Stimulated activated CD4-positive, alpha-beta T cell treated with anti-CD3 and anti-CD28 coated beads, Interleukin-1b, Interleukin-23, amount 100 ng/mL, for 24 hours (primary cell): ENCODE measurements at places on chromosomes 16 and 17.

DNA sequence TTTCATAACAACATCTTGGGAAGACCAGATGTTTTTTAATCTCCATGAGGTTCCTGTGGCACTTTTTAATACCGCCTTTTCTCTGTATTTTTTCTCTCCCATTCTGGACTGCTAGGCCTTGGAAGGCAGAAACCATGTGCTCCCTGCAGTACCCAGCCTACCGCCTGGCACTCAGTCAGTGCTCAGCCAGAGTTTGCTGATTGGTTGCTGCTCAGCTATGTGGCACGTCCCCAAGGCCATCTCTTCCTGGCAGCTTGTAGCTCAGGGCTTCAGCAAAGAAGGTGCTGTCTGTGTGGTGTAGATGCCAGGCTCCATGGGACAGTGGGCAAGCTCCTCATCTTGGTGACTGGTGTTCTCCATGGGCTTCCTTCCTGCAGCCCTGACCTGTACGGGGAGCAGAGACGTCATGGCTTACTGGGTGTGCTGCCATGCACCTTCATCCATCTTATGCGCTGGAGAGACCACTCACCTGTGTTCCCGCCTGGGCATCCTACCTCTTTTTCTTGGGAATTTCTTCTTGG lies 86.7 kb downstream of the CLEC16A start:
- DNase-seq: no peak

DNA sequence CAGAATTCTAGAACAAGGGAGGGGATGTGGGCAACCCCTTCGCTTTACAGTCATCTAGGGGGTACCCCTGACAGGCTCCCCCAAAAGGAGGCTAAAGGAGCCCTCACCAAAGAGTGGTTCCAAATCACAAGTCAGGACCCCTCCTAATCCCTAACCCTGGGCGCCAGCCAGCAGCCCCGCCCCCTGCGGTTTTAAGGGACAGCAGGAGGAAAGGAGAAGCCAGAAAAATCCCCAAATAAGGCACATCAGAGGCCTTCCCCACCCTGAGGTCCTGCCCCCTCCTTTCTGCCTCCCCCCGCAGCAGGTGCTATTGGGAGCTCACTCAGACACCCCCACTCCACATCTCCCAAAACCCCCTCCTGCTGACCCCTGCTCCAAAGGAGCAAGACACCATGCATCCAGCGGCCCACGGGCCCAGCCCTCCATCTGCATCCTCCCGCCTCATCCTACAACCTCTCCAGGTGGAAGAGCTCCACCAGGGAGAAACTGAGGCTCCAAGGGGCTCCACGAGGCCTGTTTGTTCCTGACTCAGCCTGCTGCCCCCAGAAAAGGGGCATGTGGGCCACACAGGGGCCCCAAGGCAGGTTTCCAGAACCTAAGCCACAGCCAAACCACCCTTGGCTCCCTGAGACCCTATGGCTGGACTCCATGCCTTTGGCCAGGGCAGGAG lies 93.5 kb downstream of the GOSR1 start:
- no peak for DNase-seq

DNA sequence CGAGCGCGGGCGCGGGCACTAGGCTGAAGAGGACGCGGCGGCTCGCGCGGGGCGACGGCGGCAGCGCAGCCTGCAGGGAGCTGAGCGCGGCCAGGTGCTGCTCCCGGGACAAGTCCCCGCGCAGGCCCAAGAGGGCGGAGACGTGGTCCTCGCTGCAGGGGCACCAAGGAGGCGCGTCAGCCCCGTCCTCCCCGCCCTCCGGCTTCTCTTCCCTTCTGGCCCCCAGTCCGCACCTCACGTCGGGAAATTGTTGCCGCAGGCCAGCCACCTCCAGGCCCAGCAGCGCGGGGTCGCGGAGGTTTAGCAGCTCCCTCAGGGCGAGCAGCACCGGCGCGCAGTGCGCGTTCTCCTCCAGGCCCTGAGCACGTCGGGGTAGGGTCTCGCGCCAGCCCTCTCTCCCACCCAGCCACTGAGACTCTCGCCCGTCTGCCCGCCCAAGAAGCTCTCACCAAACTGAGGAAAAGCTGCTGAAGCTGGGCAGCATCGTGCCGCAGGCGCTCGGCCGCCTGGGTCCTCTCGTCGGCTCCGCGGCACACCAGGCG lies 761 bp upstream of the MATCAP1 start:
- no peak for DNase-seq

GRCh38 chr16:56401482-56401881 lies 23.9 kb downstream of the AMFR start:
- no peak for DNase-seq

GRCh38 chr17:82497483-82498405 lies 21.8 kb upstream of the FOXK2 start:
- DNase-seq: no peak

- no peak for DNase-seq
Observed at GRCh38 chr16:53817117-53817755, 113.3 kb downstream of the FTO start.

DNA sequence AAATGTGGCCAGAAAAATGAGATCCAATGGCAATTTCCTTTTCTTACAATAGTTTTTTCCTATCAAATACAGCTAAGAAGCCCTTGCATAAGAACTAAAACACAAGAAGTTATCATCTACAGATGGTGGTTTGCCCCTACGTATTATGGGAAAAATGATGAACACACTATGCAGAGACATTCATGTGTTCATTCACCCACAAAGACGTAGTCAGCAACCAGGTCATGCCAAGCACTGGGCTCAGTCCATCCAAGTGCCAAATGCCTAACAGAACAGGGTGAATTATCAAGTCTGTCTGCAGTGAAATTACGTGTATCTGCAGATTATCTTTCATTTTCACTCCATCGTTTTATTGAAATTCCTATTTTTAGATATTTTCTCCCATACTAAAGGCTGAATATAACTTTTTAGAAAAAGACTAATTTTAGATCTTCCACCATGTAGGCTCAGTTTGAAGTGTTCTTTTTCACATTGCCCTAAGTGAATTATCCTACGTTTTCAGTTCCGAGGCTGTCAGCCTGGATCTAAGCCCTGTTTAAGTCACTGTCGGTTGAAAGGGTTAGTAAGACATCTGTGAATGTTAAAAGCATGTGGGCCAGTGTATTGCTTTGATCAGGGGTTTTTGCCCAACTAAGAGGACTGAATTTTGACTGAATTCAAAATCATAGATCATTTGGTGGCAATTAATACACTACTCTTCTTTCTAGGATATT lies 78.1 kb upstream of the DHX40 start:
- DNase-seq: no peak

GRCh38 chr17:42586514-42587230 lies 9.1 kb upstream of the PSMC3IP start:
- DNase-seq: no peak

GRCh38 chr16:82040296-82040695 lies 5.2 kb downstream of the HSD17B2 start:
- DNase-seq: no peak

GRCh38 chr17:57685499-57686132 lies 59.5 kb downstream of the CCDC182 start:
- no peak for DNase-seq

GRCh38 chr16:11797957-11798299 lies 870 bp upstream of the ZC3H7A start:
- DNase-seq: no peak

DNA sequence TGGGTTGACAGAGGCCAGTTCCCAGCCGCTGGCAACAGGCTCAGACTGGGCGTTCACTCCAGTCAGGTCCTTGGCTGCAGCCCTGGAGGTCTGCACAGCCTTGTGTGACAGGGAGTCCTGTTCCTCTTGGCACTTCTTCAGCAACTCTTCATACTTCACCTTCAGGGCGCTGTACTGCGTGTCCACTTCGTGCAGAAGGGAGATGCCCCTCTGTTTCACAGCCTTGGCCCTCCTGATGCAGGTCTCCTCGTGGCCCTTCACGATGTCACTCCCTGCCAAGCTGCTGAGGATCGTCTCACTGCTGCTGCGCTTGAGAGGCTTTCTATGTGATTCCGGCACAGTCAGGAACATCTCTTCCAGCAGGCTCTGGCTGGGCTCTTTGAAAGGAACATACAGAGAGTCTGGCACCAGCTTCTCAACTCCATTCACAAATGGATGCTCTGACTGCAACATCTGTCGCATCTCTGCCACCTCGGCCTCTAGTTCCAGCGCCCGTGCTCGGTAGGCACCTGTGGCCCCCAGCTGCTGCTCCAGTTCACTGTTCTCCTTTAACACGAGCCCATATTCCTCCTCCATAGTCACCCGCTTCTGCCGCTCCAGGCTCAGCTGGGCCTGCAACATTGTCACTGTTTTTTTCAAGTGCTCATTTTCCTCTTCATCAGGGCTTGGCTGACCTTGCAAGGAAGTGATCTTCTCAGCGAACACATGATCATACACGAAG lies 27.2 kb downstream of the CDR2 start:
- no peak for DNase-seq

- no peak for DNase-seq
Observed at GRCh38 chr16:3858801-3859200, 21.7 kb downstream of the CREBBP start.

DNA sequence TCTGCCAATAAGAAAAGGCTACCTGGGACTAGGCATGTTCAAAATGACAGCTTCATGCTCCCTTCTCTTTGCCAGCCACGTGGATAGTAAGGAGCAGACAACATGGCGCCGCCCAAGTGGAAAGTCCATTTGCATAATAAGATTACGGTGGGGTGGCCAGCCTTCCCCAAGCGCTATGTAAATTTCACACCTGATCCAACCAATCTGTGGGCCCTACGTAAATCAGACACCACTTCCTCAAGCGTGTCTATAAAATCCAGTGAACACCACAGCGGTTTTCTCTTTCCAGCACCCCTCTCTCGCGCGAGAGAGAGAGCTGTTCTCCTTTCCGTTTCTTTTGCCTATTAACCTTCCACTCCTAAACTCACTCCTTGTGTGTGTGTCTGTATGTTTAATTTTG lies 140.3 kb upstream of the ERCC4 start:
- no peak for DNase-seq

DNA sequence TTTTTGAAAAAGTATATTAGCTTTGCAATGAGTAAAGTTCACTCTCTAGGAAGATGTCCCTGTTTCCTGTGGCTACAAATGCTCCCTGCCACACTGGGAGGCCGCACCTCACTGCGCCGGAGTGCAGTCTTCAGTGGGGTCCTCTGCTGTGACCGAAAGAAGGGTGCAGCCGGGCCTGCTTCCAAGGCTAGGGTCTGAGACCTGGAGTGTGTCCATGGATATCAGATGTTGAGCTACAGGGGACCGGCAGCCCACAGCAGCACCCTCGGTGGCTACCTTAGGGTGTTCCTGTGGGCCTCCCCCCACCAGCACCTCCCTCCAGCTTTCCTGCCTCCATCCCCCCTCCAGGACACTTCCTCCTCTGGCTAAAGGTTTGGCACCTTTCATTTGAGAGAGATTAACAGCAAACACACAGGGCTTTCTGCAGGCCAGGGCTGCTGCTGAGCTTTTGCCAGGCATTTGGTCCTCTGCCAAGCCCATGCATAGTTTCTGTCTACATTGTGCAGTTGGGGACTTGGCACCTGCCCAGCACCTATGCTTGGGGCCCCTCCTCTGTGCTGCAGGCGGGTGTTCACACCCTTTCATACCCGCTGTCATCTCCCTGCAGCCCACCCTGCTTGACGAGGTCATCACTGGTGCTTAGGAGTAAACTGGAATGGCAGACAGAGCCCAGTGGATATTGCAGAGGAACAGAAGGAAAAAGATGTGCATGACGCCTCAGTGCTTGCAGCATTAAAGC lies 33.8 kb upstream of the CRISPLD2 start:
- no peak for DNase-seq

GRCh38 chr17:12665263-12666210 lies at the start of gene MYOCD:
Gene MYOCD, plus strand, starts transcription at chr17:12665890. Its CDS starts 299 bp downstream, at chr17:12666189.
- no peak for DNase-seq

DNA sequence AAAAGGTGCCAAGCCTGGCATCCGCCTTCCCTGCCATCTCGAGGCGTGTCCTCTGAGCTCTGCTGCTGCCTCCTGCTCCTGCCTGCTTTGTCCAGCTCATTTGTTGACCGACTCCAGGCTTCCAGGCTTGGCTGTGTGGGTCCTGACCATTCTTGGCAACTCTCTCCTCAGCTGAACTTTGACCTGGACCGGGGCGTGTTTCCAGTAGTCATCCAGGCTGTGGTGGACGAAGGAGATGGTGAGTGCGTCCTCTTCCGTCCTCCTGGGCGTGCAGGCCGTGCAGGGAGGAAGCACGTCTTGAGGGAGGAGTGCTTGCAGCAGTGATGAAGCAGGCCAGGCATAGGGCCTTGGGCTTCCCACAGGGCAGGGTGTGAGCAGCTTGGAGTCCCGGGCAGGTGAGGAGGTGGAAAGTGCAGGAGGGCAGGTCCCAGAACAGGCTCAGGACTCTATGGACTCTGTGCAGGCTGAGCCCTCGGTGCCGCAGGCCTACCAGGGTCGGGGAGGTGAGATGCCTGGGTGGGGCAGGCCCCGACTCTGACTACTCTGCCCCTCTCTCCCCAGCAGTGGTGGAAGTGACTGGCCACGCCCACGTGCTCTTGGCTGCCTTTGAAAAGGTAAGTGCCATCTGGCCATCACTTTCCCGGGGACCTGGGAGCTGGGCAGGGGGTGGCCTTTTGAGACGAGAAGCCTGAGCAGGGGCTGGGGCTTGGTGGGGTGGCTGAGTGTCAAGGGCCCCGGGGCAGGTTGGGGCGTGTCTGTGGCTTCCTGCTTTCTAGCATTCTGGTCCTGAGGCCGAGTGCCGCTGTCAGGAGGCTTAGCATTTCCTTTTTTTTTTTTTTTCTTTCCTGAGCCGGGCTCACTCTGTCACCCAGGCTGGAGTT lies 28.6 kb upstream of the NUDT16L1 start:
- DNase-seq: no peak

DNA sequence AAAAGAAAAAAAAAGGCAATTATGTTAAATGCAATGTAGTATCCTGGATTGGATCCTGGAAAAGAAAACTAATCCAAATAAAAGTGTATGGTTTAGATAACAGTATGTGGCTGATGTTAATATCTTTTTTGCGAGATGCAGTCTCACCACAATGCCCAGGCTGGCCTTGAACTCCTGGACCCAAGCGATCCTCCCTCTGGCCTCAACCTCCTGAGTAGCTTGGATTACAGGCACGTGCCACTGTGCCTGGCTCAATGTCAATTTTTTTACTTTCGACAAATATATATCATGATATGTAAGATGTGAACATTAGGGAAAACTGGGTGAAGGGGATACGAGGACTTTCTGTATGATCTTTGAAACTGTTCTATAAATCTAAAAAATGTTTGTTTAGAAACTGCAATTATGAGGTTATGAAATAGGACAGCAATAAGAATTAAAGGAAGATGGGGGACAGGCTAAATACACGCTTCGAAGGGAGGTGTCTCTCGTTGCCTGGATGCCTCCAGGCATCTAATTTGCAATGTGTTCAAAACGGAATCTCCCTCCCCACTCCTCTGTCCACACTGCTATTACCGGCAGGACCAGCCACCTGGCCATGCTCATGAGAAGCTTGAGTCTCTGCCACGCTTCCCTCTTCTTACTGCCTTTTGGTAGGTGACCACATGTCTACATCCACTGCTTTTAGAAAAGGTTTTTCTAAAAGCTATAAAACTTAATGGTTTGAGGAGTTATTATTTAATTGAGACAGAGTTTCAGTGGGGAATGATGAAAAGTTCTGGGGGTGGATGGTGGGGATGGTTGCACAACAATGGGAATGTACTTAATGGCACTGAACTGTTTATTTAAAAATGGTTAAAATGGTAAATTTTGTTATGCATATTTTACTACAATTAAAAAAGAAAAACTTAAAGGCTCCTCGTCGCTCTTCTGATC lies 15.2 kb downstream of the UBE2O start:
- no peak for DNase-seq
